ENCODE measurements at places on chromosomes 7 and 10.

- no peak for DNase-seq
These were observed 2.6 kb upstream of the ZNRF2 start for GRCh38 chr7:30281791-30282190.

DNA sequence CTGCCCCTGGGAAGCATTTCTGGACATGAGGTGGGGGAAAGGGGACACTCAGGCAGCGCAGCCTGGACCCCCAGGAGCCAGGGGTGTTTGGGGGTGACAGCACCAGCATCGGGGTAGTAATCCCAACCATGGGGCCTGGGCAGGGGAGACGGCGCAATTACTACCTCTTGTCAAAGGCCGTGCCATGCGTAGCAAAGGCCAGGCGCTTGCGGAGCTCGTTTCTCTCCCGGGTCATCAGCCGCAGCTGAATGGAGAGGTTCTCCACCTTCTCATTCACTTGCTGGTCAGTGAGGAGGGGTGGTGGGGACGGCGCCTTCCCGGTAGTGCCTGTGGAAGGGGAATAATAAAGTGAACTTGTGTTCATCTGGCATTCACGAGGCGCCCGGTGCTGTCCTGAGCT, 70.0 kb downstream of the DLG5 start:
- no peak for DNase-seq

- DNase-seq: no peak
These were observed 138.9 kb downstream of the JAZF1 start for GRCh38 chr7:28041508-28042314.

GRCh38 chr10:122286867-122287266, 15.8 kb downstream of the BTBD16 start:
- DNase-seq: no peak

DNA sequence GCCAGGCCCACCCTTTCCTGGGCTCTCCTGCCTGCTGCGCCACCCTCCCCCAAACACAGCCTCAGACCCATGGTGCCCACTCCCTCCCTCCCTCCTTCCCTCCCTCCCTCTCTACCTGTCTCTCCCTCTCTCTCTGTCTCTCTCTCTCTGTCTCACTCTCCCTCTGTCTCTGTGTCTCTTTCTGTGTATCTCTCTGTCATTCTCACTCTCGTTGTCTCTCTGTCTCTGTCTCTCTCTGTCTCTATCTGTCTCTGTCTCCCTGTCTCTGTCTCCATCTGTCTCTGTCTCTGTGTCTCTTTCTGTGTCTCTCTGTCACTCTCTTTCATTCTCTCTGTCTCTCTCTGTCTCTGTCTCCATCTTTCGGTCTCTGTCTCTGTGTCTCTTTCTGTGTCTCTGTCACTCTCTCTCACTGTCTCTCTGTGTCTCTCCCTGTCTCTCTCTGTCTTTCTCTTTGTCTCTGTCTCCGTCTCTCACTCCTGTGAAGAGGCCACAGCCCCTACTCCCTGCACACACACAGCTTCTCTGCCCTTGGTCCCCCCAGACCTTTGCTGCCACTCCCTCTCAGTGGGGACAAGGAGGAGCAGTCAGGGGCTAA, 51.5 kb downstream of the CALML3 start:
- DNase-seq: no peak

DNA sequence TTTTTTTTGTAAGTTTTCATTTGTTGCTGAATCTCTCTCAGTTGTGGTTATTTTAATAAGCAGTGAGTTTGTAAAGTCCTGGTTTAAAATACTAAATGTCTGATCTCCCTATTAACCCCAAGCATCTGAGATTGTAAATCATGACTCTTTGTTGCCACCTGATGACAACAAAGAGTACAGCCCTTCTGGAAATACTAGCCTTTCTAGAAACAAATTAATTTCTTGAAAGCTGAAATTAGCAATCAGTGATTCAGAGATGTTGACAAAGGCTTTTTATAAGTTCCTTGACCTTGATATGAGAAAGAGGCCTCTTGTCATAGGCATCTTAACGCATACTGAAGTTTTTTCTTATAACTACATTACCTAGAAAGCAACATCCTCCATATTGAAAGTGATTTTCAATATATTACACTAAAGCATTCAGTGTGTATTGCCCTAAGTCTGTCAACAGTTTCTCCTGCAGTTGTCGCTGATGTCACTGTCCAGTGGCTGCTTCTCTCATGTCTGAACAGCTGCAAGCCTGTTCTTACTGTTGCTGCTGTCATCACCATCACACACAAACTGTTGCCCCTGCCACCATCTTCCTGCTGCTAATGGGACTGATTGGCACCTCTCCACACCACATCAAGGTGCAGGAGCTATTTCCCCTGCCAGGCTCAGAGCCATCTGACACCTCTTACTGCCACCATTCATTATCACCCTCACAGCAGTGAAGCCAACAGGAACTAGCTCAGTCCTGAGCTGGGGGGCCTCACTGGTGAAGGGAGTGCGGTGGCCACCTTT, 95.1 kb upstream of the LRGUK start:
- DNase-seq: no peak

DNA sequence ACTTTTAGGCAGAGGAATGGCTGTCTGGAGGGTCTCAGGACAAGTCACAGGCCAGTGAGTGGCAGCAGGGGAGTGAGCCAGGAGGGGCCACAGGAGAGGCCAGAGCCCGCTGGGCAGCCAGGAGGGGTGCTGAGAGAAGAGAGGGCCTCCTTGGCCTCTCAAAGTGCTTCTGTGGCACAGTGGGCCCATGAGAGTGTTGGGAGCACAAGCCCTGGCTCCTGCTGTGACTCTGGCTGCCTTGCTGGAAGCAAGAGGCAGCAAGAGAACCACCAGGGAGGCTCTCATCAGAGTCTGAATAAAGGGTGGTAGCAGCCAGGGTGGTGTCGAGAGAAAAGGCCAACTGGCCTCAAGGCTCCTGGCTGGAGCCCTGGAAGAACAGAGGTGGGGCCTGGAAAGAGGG, 91.1 kb downstream of the VOPP1 start:
- no peak for DNase-seq

DNA sequence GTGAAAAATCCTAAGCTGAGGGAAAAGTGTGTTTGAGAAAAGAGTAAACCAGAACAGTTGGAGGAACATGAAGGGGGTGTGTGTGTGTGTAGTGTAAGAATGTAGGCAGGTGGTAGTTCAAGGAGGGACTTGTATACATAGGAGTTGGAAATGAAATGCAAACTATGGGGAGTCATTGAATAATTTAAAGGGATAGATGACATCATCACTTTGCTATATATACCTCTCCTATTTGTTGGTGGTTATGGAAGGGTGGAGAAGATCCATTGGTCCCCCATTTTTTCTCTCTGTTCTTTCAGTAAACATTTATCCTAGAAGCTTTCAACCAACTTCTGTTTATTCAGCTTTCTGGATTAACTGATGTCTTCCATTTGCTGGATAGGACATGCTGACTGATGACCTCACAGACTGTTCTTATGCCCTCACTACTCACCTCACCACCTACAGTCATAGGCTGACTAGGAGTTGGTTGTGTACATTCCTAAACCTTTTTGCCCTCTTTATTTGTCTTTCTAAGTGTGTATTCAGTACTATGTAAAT, 20.8 kb downstream of the PPP1R9A start:
- no peak for DNase-seq

GRCh38 chr10:125955766-125956165, 59.4 kb downstream of the FANK1 start:
- no peak for DNase-seq

DNA sequence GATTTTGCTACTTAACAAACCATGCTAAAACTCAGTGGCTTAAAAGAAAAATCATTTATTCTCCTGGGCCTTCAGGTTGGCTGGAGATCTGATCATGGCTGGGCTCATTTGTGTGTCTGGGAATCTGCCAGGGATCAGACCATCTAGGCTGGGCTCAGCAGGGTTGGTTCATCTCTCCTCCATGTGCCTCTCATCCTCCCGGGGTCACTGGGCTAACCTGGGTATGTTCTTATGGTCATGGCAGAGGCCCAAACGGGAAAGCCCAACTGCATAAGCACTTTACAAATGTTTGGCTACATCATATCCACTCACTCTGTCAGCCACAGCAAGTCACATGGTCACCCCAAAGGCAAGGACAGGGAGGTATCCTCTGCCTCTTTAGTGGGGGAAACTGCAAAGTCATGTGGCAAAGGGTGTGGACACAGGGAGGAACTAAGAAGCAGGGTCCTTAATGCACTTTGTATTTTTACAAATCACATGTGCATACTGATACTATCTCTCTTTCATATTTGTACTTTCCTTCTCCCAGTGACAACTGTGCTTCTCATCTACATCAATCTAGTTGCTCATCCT, 231.4 kb downstream of the BUB3 start:
- no peak for DNase-seq

DNA sequence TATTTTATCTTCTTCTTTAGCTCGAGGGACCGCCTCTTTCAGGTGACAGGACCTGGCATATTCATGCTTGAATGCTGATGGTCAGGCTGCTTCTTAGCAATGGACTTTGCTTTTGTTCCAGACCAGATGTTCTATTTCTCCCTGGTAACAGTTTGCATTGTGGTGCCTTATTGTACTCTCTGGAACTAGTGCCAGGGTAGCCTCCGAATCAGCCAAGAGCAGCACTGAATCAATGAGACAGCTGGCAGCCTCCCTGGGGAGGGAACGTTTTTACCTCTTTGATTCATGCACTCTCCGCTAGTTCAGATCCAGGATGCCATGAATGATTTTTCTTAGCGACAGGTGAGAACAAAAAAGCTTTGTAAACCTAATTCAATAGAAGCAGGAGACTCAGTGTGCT, 54.1 kb upstream of the NXPH1 start:
- no peak for DNase-seq

GRCh38 chr7:105224884-105225651, 163.7 kb downstream of the SRPK2 start:
- no peak for DNase-seq

DNA sequence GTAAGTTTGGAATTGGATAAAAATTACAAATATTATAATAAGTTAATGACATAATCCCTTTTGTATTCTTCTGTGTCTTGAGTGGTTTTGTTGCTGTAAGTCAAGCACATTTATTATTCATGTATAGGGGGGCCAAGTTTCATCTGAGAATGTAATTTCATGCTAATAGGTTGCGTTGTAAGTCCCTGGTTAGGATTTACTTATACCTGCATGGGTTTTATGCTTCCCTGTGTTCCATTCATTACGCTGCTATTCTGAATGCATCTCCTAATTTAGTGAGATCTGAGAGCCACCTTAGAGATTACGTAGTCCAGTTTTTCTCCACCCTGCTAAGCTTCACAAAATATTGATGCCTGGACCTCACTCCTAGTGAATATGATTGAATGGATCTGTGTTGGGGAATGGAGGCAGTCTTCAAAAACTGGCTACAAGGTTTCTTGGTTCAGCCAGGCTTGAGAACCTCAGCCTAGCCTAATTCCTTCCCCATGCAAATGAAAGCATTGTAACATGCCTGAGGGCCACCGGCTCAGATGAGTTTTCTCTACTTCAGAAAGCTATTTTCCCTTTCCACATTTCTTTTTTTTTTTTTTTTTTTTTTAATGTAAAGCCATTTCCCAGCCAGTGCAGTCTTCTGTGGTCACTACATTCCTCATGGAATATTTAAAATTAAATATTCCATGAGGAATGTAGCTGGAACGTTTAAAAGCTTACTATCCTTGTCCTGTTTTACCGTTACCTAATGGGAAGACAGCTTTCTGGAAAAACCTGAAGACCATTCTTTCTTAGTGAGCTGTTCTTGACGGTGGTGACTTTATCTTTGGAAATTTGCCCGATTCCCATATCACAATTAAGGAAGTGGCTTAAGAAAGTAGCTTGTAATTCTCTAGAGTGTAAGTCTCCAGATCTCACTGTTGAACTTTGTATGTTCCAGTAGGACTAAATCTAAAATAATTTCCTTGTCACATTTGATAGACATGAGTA, 16.0 kb downstream of the PAPSS2 start:
- no peak for DNase-seq

- no peak for DNase-seq
These were observed 64.1 kb downstream of the SRI start for GRCh38 chr7:88155756-88156155.

DNA sequence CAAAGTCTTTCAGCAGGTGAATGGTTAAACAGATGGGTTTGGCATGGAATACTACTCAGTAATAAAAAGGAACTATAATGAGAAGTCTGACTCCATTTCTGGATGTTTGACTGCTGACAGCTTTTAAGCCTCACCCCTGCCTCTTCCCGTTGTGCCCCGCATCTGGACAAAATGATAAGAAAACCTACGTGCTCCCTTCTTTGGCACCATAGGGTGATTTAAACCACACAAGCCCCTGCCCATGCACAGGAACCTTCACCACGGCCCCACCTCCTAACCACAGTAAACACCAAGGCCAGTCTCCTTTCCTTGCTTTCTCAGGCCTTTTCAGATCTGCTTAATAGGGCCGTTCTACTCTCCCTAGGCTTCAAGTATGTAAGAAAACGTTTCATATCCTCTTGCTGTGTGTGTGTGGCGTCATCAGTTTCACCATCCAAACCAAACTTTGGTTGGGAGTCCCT, 47.1 kb upstream of the UBN2 start:
- DNase-seq: no peak

DNA sequence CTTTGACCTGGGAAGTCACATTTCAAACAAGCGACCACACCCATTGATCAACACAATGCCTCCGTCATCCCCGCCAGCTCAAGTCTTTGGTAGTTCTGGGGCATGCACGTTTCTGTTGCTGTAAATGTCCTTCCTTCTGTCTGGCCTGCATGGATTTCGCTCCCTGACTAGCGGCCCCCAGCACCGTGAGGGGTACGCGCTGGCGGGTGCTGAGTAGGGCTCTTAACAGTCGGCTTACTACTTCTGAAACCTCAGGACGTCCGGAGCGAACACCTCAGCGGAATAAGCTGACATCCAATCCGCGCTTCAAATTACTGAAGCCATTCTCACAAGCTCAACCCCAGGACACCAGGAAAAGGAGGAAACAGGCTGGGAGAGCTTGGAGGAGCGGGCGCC, 505 bp downstream of the NUDCD3 start:
- DNase-seq: peak; percentile 16

GRCh38 chr10:44832595-44833390, 78.3 kb upstream of the TMEM72 start:
- no peak for DNase-seq

GRCh38 chr7:47651355-47652317, 69.7 kb upstream of the TNS3 start:
- DNase-seq: no peak

GRCh38 chr7:112036071-112036470, 170.1 kb downstream of the DOCK4 start:
- DNase-seq: no peak

GRCh38 chr7:74351836-74352235, 62.6 kb downstream of the CLIP2 start:
- no peak for DNase-seq

GRCh38 chr10:119871881-119872609, 598 bp downstream of the MCMBP start:
- peak; percentile 38 for DNase-seq

- no peak for DNase-seq
These were observed 906 bp downstream of the DKK1 start for GRCh38 chr10:52314822-52315552.

- no peak for DNase-seq
These were observed 103.3 kb downstream of the CHRM2 start for GRCh38 chr7:136971776-136972175.

GRCh38 chr10:107692072-107692471, 527.6 kb upstream of the SORCS1 start:
- no peak for DNase-seq

GRCh38 chr10:69639291-69640195, 9.5 kb downstream of the FAM241B start:
- DNase-seq: peak; percentile 40

GRCh38 chr10:43845121-43845520, 196.4 kb upstream of the ZNF32 start:
- no peak for DNase-seq

- DNase-seq: no peak
These were observed 120.6 kb downstream of the ZWINT start for GRCh38 chr10:56240471-56240870.

GRCh38 chr10:29725133-29725720, 90.5 kb upstream of the SVIL start:
- DNase-seq: no peak

All from stimulated activated CD4-positive, alpha-beta T cell treated with anti-CD3 and anti-CD28 coated beads, Interleukin-12 subunit alpha, Interleukin-12 subunit beta, amount 100 ng/mL, for 24 hours (primary cell).